ENCODE measurements at places on chromosomes 6 and 20.

- no peak for DNase-seq
These were observed 141.9 kb upstream of the ENPP5 start for GRCh38 chr6:46312654-46313053.

DNA sequence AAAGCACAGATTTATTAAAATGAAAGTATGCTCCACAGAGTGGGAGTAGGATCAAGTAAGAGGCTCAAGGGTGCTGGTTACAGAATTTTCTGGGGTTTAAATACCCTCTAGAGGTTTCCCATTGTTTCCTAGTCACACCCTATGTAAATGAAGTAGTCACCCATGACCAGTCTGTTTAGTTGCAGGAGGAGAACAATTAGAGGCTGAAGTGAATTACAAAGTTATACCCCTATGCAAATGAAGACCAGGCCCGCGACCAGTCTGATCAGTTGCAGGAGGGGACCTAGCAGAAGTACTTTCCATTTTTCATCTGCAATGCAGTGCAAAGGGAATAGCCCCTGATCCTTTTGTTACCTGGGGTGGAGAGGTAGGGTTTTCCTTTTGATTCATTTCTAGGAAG, 11.8 kb upstream of the FILIP1 start:
- DNase-seq = no peak

DNA sequence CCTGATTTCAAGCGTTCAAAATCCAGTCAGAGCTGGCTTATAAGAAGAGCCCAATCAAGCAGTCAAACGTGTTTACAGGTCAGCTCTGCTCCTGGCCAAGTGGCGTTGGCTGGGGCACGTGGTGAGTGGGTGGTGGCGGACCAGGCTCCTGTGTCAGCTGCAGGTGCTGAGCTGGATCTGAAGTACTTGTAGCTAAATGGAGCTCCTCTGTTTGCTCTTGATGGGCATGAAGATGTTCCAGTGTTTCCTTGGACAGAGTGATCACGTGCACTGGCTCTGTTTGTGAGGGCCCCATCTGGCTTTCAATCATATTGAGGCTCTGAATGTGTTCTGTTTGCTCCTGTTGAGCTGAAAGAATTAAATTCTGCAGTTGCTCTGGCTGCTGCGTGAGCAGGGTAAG, 10.2 kb upstream of the MICAL1 start:
- DNase-seq = no peak

- DNase-seq = no peak
These were observed 38.4 kb upstream of the ZNF217 start for GRCh38 chr20:53631909-53632662.

- no peak for DNase-seq
These were observed 83.7 kb upstream of the ZNF322 start for GRCh38 chr6:26743157-26743821.

DNA sequence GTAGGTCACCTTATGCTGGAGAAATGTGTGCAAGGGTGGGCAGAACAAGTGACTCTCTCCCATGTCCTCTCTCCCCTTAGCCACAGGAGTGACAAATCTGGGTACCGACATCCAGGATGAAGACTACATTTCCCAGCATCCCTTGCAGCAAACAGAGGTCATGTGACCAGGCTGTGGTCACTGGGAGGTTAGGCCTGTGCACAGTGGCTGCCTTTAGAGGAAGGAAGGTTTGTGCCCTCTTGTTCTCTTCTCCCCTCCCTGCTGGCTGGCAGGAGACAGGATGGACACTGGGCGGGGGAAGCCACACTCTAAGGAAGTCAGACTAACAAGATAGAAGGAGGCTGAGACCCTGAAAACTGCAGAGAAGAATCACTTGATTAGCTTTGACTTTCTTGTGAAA, 360.2 kb downstream of the PREX1 start:
- DNase-seq = no peak

DNA sequence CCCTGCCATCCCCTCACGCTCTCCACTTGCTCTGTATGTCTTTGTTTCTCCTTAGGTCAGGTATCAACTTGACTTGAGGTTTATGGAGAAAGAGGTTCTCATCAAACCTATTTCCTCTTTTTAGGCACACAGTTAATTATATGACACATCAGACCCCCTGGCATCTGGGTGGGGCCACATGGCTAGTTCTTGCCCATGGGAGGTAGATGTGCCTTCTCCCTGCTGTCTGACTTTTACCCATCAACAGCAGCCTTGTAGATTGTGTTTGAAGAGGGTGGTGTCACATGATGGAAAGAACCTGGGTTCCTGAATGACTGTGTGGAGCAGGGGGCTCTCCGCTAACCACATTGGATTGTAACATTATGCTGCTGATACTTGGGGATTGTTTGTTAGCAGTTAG, 7.2 kb upstream of the UQCC2 start:
- no peak for DNase-seq

- no peak for DNase-seq
These were observed 4.1 kb downstream of the NKX2-2 start for GRCh38 chr20:21509597-21510371.

GRCh38 chr6:1644516-1645060, 34.9 kb downstream of the FOXC1 start:
- DNase-seq = no peak

DNA sequence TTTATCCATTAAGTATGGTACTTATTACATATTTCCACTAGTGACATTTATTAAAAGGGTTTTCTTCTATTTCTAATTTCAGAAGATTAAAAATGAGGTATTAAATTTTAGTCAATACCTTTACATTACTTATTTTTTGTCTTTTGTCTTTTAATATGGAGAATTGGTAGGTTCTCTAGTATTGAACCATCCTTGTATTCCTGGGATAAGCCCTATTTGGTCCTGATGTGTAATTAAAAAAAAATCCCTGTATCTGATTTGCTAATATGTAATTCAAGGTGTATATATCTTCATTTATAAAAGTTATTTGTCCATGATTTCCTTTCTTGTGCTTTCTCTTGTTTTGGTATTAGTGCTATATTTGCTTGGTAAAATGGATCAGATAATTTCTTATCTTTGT, 153.7 kb downstream of the TRMT11 start:
- no peak for DNase-seq

DNA sequence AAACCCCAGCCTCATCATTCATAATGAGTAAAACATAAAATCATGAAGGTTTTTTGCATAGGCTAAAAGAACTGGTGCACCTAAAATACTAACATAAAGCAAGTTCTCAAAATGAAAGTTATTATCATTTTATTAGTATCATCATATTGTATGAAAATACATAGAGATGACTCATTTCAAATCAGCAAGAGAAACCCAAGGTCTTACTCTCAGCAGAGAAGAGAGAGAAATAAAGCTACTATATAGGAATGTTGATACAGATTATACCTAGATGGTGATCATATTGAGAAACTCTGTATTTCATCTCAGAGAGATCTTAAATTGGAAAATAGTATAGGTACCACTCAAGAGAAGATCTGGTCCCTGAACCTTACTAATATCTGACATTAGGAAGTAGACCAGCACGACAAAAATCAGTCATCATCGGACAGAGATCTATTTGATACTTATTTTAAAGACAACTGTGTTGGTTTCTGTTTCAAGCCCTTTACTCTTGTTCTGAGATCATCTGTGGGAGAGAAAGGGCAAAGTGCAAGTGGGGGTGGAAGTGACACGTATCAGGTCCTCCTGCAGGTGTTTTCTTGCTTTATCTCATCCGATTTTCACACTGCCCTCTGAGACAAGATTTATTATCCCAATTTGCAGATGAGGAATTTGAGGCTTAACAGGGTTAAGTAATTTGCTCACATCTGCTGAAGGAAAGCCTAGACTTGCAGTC, 532.3 kb downstream of the MAFB start:
- peak; percentile 35 for DNase-seq

DNA sequence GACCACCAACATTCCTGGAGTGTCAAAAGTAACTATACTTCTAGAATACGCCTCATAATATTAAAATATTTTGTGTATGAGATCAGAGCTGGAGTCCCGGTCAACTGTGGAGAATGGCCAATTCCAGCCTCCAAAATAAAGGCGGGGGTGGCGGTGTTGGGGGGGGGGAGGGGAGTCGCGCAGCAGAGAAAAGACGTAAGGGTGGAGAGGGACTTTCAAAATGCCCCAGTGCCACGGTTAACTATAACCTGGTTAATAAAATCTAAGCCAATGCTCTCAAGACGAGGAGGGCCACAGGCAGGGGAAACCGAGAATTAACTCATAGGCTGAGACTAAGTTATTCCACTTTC, 1.3 kb downstream of the NUP153 start:
- DNase-seq = no peak

DNA sequence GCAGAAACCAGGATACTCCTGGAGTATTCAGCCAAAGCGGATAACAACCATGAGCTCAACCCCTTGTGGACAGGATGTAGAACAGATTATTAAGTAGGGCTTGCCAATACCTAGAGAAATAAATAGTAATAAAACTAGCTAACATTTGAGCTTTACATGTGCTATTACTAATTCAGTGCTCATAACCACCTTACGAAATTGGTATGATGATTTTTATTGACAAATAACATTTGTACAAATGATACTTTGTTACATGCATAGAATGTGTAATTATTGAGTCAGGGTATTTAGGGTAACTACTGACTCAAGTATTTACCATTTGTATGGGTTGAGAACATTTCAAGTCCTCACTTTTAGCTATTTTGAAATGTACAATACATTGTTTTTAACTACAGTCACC, 287.9 kb downstream of the CDC5L start:
- no peak for DNase-seq

- DNase-seq = no peak
These were observed 59.4 kb downstream of the TRIM27 start for GRCh38 chr6:28864326-28864923.

DNA sequence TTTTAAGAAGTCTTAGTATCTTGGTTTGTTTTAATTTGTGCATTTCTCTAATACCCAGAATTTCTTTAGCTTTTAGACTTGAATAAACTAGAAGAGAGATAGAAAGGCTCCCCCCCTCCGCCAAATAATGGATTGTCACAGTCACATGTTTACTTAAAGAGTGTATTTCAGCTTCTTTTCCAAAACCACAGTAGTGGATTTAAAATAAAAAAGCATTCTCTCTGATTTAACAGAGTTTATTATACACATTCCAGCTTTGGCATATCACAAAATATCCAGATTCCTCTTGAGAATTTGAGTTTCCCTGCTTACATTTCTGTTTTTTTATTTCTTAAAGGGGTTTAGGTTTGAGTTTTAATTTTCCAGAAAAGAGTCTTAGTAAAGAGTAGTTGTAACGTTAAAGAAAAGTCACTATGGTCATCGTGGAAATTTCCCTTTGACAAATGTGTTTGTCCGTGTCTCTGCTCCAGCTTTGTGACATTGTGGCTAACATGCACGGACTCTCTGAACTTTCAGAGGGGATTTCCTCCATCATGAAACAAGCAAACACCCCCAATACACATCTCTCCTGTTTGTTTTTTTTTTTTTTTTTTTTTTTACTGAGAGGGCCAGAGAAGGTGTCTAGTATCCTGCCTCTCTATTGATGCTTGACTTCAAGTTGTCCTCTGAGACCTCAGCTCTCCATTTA, 113.5 kb upstream of the SUPT3H start:
- no peak for DNase-seq

DNA sequence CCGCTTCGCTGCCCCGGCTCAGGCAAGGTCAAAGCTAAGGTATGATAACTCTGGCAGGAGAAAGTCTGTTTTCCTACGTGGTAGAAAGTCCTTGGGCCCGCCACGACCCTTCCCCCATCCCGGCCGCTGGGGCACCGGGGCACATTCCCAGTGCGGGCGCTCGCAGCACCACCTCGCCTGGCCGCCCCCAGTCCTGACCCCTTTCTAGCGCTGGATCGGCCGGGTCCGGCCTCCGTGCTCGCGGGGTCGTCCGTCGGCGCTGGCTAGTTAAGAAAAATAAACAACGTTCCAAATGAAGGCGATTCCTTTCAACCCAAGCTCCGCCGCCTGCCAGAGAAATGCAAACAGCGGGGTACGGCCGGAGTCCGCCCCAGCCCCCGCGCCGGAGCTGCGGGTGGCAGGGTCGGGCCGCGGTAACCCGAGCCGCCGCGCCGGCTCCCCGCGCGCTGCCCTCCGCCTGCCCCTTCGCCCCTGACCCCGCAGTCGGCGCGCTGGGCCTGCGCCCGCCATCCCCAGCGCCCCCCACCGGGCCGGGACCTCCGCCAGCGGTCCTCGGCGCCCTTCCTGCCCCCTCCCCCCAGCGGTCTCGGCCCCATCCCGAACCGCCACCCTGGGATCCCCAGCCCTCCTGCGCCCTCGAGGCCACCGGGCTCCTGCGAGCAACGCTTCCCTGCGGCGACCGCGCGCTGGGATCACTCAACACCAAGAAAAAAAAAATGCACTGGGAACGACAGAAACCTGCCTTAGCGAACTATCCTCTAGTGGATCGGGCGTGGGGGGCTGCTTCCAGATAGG, 37.6 kb downstream of the NCR2 start:
- no peak for DNase-seq

DNA sequence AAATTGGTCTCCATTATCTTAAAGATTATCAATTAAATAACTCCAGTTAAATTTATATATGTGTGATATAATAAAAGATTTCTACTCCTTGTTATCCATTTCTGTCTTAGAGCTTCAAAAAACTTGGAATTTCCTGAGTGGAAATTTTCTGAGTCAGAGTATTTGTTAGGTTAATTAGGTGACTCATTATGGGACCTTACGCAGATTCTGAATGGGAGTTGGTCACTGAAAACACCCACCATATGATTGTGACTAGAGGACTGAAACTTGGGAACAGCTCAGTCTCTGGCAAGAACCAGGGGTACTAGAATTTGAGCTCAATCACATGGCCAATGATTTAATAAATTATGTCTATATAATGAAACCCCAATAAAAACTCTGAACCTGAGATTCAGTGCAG, 125.4 kb upstream of the HMGCLL1 start:
- DNase-seq = no peak

DNA sequence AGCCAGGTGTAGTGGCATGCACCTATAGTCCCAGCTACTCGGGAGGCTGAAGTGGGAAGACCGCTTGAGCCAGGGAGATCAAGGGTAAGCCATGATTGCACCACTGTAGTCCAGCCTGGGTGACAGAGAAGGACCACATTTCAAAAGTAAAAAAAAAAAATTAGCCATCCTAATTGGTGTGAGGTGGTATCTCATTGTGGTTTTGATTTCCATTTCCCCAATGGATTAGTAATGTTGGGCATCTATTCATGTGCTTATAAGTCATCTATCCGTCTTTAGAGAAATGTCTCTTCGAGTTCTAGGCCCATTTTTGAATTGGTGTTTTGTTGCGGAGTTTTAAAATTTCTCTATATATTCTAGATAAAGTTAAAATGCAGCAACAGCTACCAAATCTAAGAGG, 21.7 kb downstream of the ABHD12 start:
- no peak for DNase-seq

DNA sequence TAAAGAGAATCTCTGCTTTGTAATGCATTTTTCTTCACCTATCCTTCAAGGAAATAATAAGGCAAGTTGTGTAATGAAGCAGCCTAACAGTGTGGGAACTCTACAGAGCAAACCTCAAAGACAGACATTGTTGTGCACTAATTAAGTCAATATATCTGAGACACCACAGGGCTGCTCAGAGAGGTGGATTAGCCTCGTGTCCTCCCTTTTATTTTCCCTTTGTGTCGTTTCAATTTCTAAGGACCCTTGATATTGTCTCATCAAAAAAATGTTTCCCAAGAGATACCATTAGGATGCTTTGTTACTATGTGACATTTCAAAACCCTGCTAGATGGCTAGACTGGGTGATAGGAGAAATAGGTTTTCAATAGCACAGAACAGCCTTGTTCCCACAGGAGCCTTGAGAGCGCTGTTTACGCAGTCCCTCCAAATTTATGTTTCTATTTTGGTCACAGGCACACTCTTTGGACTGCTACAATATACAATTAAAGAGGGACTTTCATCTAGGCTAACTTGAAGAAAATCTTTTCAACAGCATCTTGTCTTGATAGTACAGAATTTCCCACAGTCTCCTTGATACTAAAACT, 23.1 kb downstream of the UBE3D start:
- DNase-seq = no peak
